CD4-positive, alpha-beta T cell treated with Interleukin-15 for 1 hour (primary cell): ENCODE measurements at places on chromosomes 4 and X.

GRCh38 chr4:156954587-156954986 is 17.0 kb downstream of the PDGFC start:
- no peak for DNase-seq

DNA sequence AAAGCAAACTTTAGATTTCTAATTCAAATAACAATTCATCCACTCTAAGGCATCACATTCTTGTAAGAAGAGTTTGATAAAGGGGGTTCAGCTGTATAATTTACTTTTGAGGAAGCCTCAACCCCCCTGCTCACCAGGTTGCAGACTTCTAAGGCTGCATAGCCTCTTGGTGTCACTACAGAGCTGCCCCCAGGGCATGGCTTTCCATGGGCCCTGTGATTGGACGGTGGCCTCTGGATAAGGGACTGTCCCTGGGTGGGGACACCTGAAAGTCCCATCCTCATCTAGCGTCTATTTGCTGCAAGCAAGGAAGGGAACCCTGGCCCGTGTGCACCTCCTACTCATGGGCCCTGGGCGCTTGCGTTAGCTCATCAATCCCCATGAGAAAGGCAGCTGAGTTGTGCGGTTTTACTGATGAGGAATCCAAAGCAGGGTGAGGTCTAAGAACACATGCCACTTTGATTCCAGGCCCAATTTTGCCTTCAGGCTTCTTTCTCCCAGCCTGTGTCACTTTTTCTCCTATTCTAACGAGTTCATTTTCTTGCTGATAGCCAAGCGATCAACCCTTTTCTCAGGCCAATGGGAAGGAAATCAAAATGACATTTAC is 51.8 kb downstream of the SCML1 start:
- no peak for DNase-seq

- no peak for DNase-seq
These were observed 10.1 kb upstream of the LDB2 start for GRCh38 chr4:16908377-16909021.

DNA sequence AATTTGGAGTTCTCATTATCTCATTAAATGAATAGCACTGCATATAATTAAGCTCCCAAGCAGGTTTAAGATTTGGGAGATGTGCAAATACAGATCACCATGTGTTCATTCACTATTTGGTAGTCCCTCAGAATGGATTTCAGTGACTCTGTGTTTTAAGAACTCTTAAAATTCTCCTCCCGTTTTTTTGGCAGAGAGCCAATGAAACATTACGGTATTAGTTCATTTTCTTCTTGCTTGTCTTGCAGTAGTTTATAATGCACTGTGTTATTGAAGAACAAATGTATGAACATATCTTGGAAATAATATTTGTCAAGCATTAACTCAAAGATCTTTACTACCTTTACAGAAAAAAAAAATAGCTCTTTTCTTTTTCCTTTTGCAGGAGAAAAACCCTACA is 32.7 kb downstream of the KLF3 start:
- no peak for DNase-seq

DNA sequence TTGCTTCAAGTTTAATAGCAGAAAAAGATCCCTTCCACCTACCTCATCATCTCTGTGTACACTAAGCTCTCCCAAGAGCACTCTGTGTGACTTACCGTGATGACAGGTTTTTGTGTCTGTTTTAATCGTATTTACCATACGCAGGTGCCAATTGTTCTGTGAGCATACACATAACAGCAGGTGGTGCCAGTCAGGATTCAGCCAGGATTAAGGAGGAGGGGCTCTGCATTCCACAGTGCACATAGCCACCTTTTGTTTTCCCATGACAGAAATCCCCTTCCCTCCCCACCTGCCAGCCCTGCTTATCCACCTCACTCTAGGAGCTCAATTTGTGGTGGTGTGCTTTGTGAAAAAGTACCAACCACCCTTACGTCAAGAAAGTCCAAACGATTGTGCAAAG is 14.8 kb downstream of the ANK2 start:
- DNase-seq, result no peak

- DNase-seq, result no peak
These were observed 384.3 kb downstream of the GPM6A start for GRCh38 chr4:175427751-175428150.

DNA sequence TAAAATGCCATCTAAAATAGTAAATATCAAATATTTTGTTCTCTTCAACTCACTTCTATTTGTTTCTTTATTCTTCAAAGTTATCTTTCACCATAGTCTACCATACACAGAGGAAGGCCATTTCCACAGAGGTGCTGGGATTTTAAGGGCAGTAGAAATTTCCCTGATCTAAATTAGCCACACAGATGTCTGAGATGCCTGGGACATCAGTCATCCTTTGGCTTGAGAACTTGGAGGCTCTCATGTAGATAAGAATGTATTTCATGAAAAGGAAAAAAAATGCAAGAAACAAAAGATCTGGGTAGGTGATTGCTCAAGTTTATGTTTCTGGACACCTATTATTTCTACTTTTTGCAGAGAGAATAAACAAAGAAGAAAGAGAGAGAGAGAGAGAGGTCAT is 1008.2 kb downstream of the NLGN4X start:
- no peak for DNase-seq

GRCh38 chrX:21375708-21376009 is 1.4 kb downstream of the CNKSR2 start:
- DNase-seq, result no peak

- no peak for DNase-seq
These were observed 71.2 kb downstream of the SLC10A7 start for GRCh38 chr4:146450524-146450923.

DNA sequence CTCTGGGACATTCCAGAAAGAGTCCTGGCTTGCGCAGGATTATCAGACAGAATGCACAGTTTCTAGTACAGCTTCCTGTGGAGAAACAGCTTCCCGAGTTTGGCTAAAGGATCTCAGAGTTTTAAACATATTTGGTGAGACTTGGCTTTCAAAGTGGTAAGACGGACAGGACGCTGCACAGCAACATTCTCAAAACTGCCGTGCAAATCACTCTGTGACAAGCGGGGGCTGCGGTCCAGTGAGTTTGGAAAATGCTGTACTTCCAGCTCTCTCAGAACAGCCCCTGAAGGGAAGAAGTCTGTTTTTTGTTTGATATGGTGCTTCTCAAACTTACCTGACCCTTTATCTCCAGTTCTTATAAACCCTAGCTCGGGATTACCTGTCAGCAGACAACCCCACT is 18.1 kb downstream of the LGI2 start:
- no peak for DNase-seq

- DNase-seq, result no peak
These were observed 34.4 kb downstream of the SLAIN2 start for GRCh38 chr4:48375651-48376304.

GRCh38 chrX:133923113-133923512 is 62.3 kb downstream of the GPC3 start:
- DNase-seq, result no peak

GRCh38 chrX:47351706-47352105 is 18.7 kb upstream of the ZNF157 start:
- no peak for DNase-seq

- DNase-seq, result no peak
These were observed at the start of gene ITIH6 for GRCh38 chrX:54798137-54798536. ITIH6 (minus strand) TSS chrX:54798255; CDS start chrX:54798210, 45 bp downstream.

- DNase-seq, result no peak
These were observed 253.6 kb downstream of the CBLL2 start for GRCh38 chrX:22526339-22526738.

DNA sequence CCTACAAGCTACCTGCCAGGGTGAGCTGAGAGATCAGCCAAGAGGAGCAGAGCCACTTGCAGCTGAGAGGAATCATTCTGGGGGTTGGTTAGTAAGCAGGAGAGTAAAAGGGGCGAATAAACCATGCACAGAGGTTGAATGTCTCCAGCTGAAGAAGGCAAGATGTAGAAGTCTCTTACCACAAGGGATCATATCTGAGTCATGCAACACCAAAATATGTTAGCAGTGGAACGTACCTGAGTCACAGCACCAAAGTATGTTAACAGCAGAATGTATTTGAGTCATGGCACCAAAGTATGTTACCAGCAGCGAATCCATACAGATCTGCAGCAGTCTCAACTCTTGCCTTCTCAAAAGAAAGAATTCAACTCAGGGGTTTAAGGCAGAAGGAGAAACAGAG is 29.9 kb downstream of the C4orf51 start:
- DNase-seq, result no peak

- DNase-seq, result no peak
These were observed 67.1 kb downstream of the PGRMC1 start for GRCh38 chrX:119303137-119303536.

DNA sequence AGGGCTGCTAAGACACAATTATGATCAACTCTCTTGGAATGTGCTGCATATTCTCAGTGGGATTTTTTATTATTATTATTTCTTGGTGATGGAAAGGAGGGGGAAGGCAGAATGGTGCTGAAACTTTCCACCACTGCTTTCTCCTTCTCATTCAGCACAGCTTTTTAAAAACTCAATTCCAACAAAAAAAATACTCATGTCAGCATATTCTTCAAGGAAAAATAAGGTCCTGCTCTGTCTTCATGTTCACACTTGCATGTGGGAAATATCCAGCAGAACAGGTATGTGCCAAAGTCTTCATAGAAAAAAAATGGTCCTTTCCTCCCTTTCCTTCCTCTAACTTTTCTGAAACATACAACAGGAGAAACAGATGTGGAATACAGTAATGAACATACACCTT is 144.0 kb upstream of the ADAMTS3 start:
- DNase-seq, result no peak

DNA sequence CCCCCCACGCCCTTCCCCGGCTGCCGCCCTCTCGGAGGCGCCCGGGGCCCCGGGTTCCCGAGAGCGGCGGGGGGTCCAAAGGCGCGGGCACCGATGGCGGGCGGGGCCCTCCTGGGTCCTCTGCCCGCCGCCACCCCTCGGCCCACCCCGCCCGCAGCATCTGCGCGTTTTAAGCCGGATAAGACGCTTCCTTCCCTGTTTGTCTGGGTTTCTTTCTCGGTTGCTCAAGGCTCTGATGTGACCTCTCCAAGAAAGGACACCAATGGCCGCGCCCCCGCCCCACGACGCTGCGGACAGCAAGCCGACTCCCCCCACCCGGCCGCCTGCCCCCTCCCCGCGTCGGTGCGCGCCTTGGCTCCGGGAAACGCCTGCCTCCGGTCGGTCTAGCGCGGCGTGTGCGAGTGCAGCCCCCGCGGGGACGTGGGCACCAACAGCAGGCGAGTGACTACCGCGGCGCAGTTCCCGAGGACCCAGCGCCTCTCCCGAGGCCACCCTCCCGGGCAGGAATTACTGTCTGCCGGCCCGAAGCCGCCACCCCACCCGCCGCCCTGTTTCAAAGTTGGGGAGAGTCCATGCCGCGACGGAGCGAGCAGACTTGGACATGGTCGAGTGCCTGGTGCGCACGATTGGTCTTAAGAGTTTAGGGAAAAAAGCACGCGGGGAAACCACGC is 21.1 kb upstream of the HMX1 start:
- no peak for DNase-seq

DNA sequence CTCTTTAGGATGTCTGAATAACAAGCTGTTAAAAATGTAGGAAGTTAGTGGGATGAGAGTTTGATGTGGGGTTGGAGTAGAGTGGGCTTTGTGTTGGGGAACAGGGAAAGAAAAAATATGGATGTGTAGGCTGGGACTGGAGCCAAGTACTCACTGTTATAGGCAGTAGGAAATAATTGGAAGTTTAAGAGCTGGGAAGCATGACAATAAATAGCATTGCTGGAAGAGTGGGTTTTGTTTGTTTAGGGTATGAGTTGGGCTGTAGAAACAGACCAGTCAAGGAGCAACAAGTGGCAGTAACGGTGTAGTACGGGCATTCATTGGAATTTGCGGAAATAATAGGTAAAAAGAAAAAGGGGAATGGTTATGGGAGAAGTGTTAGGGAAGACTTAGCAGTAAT is 81.6 kb downstream of the KDM6A start:
- no peak for DNase-seq

DNA sequence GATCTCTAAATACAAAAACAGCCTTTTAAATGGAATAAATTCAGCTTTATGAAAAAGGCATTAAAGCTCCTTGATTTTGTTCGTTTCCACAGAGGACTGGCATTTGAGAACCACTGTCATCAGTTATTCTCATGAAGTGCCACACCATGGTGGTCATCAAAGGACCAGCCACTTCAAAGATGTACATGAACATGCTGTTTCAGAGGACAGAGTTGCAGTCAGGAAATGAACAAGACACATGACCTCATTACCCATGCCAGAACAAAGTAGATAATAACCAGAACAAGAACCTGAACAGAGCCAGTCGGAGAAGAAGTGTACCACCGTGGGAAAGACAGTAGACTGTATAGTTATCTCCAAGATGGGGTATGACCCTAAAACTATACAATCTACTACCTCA is 122.7 kb upstream of the HSD17B10 start:
- no peak for DNase-seq

DNA sequence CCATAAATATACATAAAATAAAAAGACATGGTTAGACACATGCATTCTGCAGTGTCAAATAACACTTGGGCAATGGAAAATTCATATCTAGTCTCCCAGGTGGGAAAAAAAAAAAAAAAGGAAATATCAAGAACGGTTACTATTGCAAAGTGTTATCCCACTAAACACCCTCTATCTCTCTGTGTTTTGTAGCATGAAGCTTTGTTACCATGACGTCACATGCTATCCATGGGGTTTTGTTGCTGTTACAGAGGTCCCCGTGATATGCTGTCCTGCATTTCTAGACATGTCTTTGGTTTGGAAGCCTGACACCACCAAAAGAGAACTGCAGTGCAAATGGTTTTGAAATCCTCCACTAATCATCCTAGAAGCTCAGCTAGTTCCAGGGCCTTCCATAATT is 50.7 kb upstream of the TLR3 start:
- no peak for DNase-seq

- no peak for DNase-seq
These were observed 316.9 kb upstream of the NOCT start for GRCh38 chr4:138698641-138699040.

GRCh38 chr4:3386526-3386925 is 55.2 kb upstream of the HGFAC start:
- no peak for DNase-seq

- DNase-seq, result no peak
These were observed 649 bp upstream of the VBP1 start for GRCh38 chrX:155215443-155216178.

- no peak for DNase-seq
These were observed 1266.8 kb upstream of the PCDH7 start for GRCh38 chr4:29453303-29453820.
